ENCODE measurements at places on chromosomes 6 and 20. TPM values are rescaled to one million over a fixed set of nuclear protein-coding genes. Genes with fewer than 3 reads are reported as not detected.

The FAM135A gene
- 14.1 TPM for total RNA-seq

The TENT5A gene
- total RNA-seq = 69.4 TPM

The WRNIP1 gene
- total RNA-seq = 45.1 TPM

The RFX6 gene
- total RNA-seq = not detected

The XPO5 gene
- total RNA-seq = 13.1 TPM

The GFRAL gene
- not detected for total RNA-seq

The CLVS2 gene
- 0.12 TPM for total RNA-seq

The FOXF2 gene
- not detected for total RNA-seq

The RIPOR2 gene
- 3.6 TPM for total RNA-seq

The BPI gene
- not detected for total RNA-seq

The SLC23A2 gene
- total RNA-seq = 6.4 TPM

The SLC22A3 gene
- total RNA-seq = 1.3 TPM

The PCK1 gene
- total RNA-seq = 0.62 TPM

The PLG gene
- 0.37 TPM for total RNA-seq

GRCh38 chr6:122393351-122393896 lies 6.0 kb upstream of the HSF2 start:
- no peak for DNase-seq

GRCh38 chr6:161212902-161213301 lies 61.0 kb downstream of the AGPAT4 start:
- DNase-seq = no peak

DNA sequence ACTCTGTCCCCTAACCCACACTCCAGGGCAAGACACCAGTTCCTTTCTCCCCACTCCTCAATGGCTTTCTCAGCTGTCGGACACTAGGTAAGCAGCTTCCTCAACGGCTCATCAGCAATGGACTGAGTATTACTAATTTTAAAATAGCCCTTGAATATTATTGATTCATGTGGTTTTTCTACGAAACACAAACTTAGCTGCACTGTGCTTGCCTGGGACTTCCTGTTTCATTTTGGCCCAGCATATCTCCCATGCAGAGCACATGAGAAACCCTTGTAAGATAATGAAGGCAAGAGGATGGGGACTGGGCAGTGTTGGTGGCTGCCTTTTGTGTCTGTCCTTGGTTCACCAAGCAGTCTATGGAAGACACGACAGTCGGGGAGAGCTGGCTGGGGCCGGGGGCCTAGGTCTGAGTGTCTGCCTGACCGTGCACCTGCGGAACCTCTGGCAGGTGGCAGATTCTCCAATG lies 48.9 kb downstream of the RNASET2 start:
- no peak for DNase-seq

- DNase-seq = no peak
These were observed 80.1 kb upstream of the SLC22A16 start for GRCh38 chr6:110556317-110557110.

DNA sequence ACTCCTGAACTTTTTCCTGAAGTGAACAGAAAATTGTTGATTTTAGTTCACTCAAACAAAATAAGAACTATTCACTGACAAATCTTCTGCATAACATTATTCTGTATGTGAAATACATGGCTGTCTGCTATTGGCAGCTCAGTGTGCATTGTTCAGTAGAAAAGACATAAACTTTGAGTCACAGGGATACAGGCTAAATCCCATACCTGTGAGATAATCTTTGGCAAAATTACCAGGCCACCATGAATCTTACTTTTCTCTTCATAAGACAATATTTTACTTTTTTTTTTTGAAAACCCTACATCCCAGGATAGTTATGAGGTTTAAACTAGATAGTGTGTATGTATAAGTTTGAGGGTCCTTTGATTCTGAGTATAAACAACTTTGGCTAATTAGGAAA lies 224.8 kb downstream of the GRM1 start:
- no peak for DNase-seq

DNA sequence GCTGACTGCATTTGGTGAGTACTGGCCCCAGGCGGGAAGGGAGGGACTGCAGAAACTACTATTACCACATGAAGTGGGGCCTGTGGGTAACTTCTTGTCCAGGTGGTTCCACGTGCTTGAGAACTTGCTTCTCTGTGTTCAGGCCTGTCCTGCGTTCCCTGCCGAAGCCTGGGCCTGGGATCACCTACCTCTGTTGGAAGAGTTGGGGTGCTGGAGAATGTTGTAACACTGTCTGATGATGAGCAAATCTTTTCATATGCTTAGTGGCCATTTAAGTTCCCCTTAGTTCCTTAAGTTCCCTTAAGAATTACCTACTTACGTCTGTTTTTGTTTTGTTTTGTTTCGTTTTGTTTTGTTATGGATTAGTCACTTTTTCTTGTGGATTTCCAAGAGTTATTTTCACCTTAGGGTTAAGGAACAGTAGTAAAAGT lies 154.4 kb downstream of the DTNBP1 start:
- no peak for DNase-seq

- DNase-seq = no peak
These were observed 7.9 kb downstream of the ZC2HC1B start for GRCh38 chr6:143872201-143872600.

DNA sequence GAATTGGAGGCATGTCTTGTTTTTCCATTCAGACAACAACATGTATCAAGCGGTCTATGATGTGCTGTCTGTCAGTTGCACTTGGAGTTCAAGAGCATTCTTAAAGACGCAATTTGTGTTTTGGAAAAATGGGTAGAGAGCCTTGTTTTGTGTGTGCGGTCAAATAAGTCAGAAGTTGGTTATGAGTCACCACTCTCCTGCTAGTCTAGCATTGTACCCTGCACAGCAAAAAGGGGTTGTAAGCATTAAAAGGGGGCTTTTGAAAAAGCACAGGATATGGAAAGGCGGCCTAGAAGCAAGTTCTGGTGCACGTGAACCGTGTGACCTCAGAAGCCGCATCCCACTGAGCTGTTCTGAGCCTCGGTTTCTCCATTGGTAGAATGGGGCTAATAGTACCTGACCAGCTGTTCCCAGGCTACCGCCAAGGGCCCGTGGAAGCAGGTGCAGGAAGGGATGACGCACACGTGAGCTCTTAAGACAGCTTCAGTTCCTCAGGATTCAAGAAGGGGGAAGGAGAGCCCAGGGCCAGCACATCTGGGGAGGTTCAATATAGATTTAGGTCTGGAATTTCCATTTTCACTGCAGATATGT lies 61.6 kb upstream of the SNX9 start:
- DNase-seq = no peak

DNA sequence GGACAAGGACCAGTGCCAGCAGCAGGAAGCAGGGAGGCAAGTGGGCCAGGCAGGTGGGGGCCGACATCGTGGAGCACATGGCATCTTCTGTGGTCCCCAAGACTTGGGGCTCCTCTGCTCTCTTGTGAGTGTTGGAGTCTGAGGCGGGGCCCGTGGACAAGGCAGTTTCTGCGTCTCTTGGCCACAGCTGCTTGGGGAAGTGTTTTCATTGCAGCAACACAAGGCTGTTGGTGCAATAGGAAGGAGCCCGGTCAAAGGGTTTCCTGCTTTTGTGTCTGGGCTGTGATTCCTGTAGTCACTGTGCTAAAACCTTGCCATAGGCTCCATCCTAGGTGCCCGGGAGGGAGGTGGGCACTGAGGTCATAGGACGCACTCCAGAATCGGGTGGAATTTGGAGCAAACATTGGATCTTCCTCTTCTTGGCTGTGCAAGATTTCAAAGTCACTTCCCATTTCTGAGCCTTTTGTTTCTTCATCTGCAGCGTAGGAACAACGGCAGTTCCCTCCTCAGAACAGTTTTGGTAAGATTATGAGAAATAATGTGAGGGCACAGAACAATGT lies at the start of gene SIRPB2:
TSS of gene SIRPB2 (minus strand) at position 140 of the 560 bp plus-strand sequence. CDS start at position 79, 61 bp downstream.
- peak; percentile 61 for DNase-seq

GRCh38 chr20:48051794-48052474 lies 266.7 kb upstream of the SULF2 start:
- no peak for DNase-seq

- DNase-seq = no peak
These were observed 80.2 kb downstream of the MAP7 start for GRCh38 chr6:136470044-136470443.

GRCh38 chr6:111871725-111872400 lies 1.4 kb downstream of the FYN start:
- peak; percentile 55 for DNase-seq

- peak; percentile 30 for DNase-seq
These were observed 33.7 kb downstream of the PYGB start for GRCh38 chr20:25281541-25281991.

DNA sequence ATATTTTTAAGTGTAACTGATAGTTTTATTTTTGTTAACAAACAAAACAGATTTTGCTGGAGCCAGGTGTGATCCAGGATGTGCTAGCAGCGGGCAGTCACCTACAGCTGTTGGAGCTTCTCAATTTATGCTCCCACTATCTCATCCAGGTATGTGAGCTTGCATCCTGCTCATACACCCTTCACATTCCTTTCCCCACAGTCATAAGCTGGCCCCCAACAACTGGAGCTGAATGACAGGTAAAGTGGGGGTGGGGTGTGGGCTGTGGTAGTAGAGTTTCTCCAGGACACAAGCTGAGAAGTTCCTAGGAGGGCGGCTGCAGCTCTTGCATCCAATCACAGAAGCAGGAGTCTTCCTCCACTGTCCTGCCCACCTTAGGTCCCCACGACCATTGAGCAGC lies 140.1 kb downstream of the KLHL32 start:
- DNase-seq = no peak

DNA sequence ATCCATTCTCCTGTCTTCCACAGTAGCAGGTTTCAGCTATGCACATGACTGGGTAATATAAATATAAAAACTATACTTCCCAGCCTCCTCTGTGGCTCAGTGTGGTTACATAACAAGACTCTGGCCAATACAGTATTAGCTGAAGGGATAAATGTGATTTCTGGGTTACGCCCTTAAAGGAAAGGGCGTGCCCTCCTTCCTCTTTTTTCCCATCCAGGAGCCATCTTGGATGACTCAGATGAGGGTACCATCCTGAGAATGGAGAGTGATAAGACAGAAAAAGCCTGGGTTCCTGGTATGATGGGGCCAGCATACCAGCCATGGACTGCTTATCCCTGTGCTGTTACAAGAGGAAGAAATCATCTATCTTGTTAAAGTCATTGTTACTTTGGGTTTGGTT lies 123.3 kb downstream of the NFATC2 start:
- DNase-seq = no peak

DNA sequence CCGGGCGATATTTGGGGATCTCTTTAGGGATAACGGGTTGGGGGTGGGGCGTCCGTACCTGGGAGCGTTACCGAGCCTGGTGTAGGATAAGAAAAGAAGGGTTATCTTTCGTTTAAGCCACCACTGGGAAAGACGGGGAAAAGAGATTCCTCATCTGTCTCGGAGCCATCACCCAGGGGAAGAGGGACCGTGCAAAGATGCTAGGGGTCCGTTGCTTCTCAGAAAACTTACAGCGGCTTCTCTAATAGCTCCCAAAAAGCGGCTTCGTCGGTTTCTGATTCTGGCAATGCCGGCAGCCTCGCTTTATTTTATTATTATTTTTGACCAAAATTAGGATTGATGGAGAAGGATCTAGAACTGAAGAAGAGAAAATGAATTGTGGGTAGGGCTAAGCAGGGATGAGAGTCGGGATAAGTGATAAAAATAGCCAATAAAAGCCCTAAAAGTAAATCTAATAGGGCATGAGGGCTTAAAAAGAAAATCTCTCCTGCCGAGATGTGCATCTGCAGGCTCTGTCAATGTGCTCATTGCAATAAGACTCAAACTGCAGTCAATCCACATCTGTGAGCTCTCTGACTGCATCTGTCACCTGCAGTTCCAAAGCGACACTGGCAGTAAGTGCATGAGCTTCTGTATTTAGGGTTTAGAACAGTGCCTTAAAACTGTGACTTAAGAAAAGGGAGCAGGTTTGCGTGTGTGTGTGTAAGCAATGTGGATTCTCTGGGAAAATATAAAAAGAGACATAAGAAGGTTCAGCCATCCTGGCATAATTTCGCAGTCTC lies 801 bp downstream of the TBPL1 start:
- no peak for DNase-seq

DNA sequence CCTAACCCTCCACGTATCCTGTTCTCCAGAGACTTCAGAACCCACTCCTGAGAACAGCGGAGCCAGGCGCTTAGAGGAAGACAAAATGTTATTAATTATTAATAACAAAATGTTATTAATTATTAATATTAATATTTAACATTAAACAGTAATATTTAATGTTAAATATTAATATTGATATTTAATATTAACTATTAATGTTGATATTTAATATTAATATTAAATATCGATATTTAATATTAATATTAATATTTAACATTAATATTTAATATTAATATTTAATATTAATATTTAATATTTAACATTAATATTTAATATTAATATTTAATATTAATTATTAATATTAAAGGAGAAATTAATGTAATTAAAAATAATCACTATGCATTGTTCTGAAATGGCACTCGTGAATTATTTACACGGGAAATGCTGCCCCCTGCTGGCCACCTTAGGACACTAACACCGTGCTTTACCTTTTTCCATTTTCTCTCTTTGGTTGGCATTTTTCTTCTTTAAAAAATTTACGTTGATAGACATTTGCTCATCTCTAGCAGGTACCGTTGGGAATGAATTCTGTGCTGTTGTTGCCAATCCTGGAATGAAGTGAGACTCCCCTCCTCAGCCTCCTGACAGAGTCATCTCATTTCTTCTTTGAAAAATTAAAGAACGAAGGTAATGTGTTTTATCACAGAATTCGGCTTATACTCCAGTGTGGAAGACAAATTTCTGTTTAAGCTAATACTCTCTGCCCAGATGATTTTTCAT lies 7.5 kb upstream of the GGTLC1 start:
- peak; percentile 68 for DNase-seq

DNA sequence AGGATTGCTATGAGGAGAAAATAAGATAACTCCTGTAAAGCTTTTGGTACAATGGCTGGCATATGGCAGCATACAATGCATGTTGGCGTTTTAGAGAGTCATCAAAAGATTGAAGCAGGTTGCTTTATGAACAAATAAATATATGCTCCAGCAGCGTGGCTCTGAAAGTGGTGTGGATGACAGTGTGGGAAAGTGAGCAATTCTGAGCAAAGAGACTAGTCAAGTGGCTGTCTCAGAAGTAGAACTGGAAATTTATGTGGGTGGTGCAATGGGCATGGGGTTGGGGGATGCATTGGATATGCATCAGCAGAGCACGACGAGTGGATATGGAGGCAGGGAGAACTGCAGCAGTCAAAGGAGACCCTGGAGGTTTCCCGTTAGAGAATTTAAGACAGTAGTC lies 66.2 kb upstream of the PHACTR2 start:
- DNase-seq = no peak

DNA sequence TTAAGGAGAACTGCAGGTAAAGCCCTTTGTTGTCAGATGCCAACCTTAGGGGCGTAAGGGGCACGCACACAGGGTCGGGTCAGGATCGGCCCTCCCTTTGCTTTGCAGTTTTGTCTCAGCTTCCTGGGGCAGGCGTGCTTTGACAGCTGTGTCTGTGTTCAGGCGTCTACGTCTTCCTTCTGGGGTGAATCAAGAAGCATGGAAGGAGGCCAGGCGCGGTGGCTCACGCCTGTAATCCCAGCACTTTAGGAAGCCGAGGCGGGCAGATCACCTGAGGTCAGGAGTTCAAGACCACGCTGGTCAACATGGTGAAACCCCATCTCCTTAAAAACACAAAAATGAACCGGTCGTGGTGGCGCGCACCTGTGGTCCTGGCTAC lies 1.3 kb downstream of the ZGPAT start:
- DNase-seq = peak; percentile 27

- DNase-seq = no peak
These were observed 277.1 kb upstream of the ECI2 start for GRCh38 chr6:4412488-4412887.

GRCh38 chr6:159414711-159415110 lies 245.5 kb downstream of the FNDC1 start:
- DNase-seq = no peak
